Stimulated activated CD8-positive, alpha-beta memory T cell treated with anti-CD3 and anti-CD28 coated beads, Interleukin-15, amount 100 ng/mL, for 4 hours (primary cell): ENCODE measurements at places on chromosomes 4 and X.

DNA sequence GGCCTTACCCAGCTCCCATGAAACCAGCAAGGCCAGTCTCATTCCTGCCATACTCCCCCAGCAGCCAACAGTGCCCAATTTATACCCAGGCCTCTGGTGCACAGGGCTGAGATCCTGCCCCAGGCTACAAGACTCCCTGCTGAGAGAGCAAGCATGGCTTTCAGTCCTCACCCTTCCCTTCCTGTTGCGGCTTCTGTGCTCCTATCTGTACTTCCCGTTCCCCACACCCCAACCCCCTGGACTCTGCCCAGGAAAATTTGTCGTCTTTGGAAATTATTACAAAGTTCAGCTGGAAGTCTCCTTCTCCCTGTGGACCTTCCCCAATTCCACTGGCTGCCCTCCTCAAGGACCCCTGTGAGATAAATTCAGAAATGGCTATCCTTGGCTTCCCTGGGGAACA is 84.1 kb upstream of the GK2 start:
- no peak for DNase-seq

- DNase-seq = no peak
Observed at GRCh38 chrX:72123471-72124185, 8.1 kb downstream of the RTL5 start.

DNA sequence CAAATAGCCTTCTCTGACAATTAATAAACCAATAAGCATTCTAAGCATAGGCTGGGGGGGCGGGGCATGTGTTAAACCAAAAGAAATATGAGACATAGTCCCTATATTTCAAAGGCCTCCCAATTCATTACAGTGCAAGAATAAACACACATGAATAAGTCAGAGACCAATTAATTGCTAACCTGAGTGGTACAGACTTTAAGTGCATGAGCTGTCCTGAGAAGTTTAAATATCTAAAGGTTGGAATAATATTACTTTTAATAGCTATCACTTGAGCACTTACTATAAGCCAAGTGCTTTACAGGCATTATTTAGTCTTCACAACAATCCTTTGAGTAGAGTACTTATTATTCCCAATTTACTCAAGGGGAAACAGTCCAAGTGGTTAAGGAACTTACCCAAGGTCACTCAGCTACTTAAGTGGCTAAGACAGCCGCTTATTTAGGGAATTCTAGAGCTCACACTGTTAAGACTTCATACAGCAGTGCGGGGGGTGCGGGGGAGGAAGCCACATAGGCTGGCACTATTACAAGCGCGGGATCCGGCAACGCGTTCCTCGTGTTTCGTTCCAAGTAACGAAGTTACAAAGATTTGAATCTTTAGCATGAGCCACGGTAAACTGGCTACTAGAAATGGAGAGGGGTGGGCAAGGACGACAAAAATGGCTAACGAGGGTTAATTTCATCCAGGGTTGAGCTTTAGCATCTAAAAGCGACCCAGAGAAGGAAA is 1.4 kb downstream of the THOC2 start:
- no peak for DNase-seq

- no peak for DNase-seq
Observed at GRCh38 chr4:100880011-100880410, 362.2 kb upstream of the EMCN start.

DNA sequence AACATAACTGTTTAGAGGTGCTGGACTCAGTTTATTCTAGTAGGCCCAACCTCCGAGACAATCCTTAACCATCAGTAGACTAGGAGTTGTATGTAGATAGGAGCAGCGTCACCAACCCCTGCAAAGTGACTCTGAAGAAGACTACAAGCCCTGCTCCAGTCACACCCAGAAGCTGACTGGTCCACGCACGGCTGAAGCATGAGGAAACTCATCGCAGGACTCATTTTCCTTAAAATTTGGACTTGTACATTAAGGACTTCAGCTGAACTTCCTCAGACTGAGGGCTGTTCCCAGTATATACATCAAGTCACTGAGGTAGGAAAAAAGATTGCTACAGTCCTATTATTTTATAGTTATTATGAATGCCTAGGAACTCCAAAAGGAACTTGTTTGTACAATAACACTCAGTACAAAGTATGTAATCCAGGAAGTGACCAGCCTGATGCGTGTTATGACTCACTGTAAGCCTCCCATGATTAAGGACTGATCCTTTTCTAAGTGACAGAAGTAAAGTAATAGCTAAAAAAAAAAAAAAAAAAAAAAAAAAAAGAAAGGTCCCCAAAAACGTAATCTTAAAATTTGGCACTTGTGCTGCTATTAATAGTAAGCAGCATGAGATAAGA is 41.6 kb upstream of the UGT2B7 start:
- no peak for DNase-seq

GRCh38 chr4:159538556-159538955 is 435.7 kb downstream of the RAPGEF2 start:
- no peak for DNase-seq

DNA sequence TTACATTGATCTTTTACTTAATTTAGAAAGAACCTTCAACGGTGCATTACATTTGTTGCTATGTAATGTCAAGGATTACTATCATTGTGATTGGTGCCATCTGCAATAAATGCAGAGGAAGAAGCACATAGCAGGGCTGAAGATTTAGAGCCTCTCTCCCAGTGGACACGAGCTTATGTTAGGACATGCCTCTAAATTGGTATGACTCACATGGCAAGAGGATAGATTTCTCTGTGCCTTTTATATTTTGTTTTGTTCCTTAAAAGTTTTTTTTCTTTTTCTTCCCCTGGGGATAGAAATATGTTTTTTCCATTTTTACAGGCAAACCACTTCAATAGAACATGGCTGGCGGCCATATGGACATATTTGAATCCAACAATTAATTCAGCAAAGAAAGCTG is 205.0 kb upstream of the HAND2 start:
- no peak for DNase-seq

- no peak for DNase-seq
Observed at GRCh38 chr4:90958256-90958895, 831.2 kb downstream of the CCSER1 start.

- no peak for DNase-seq
Observed at GRCh38 chr4:113987382-113987941, 8.0 kb upstream of the ARSJ start.
